ENCODE measurements at places on chromosomes 2 and 18. TPM values are rescaled to one million over a fixed set of nuclear protein-coding genes. Genes with fewer than 3 reads are reported as not detected.

DNA sequence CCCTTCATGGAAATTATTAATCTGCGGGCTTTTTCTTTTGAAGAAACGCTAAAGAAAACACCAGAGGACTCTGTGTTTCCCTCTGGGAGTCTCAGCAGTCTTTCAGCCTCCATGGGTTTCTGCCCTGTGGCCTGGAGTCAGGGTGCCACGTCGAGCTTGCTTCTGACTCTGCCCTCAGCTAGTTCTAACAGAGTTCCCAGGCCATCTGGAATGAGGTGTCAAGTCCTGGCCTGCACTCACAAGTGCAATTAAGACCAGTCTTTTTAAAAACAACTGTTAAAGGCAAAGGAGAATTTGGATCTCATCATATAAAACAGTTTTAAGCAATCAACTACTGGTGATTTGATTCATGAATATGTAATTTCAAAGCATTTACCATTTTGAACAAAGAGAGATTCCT is 157.3 kb downstream of the RHBDD1 start:
- no peaks in the 10 kb centered on the region for H3K27me3 ChIP-seq
- H3K4me1 ChIP-seq, result peaks cover 18% of the 10 kb centered on the region
- no peak for ATAC-seq
- no peak overlapping the region for H3K4me3 ChIP-seq
- H3K36me3 ChIP-seq, result peaks cover 35% of the 10 kb centered on the region
- H3K27ac ChIP-seq, result no peak overlapping the region

- no peak overlapping the region for H3K27ac ChIP-seq
- peaks cover 29% of the 10 kb centered on the region for H3K4me1 ChIP-seq
- no peaks in the 10 kb centered on the region for H3K27me3 ChIP-seq
- H3K36me3 ChIP-seq, result no peaks in the 10 kb centered on the region
These were observed 208.4 kb downstream of the SETBP1 start for GRCh38 chr18:44889111-44889510.

DNA sequence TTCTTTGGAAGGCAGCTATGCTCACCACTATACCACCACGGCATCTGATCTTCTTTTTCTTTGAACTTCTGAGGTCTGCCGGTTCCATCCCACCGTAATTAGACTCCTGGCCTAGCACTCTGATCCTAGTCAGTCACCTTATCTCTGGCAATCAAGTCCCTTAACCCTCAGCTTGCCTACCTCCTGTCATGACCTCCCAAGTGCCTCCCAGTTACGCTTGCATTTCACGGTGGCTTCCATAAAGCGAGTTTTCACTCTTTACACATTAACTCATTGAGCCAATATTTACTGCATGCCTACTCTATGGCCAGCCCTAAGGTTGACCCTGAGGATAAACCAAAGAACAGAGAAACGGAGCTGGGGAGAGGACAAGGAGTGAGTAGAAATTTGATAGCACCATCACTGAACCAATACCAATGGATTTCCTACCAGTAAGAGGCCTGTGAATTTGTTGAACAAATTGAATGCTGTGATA is 37.8 kb upstream of the TMEM182 start:
- no peaks in the 10 kb centered on the region for H3K27me3 ChIP-seq
- H3K36me3 ChIP-seq, result peaks cover 89% of the 10 kb centered on the region
- no peak overlapping the region for H3K4me3 ChIP-seq
- H3K4me1 ChIP-seq, result no peaks in the 10 kb centered on the region
- H3K27ac ChIP-seq, result no peak overlapping the region

Gene PKDCC
- total RNA-seq, result not detected

Gene PCARE
- not detected for total RNA-seq

Gene HOXD4
- not detected for total RNA-seq

Gene MEIS1
- total RNA-seq, result not detected

All from activated T-helper 17 cell treated with anti-CD3 and anti-CD28 coated beads, Interleukin-2, amount 50 U/mL, for 72 hours (primary cell).